Prostate gland (tissue), 2 donors: ENCODE measurements at places on chromosomes 16 and 17.

- DNase-seq = no peak
Measured at GRCh38 chr17:4504188-4504587, 5.5 kb downstream of the SPNS2 start.

GRCh38 chr17:22310717-22311686 is 618.7 kb downstream of the KCNJ18 start:
- DNase-seq = no peak

- no peak for DNase-seq
Measured at GRCh38 chr17:31494259-31495021, 103.0 kb downstream of the RAB11FIP4 start.

GRCh38 chr17:48578616-48579470 is 693 bp upstream of the HOXB4 start:
- no peak for DNase-seq

GRCh38 chr16:911604-912321 is 59.0 kb downstream of the LMF1 start:
- DNase-seq = no peak

DNA sequence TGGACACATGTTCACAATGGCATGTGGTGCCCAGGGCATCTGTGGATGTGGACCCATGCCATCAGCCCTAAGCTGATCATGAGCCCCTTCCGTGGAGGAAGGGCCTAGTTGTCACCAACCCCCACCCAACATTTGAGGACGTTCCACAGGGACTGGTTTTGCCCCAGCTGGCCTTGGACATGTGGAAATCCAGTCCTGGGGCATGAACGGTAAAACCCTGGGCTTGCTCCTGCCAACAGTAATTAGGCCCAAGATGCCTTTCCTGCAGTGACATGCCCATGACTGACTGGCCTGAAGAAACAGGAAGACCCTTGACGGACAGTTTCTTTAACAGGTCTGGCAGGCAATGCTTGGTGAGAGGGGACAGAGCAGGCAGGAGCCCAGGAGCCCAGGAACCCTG is 7.7 kb downstream of the TNS4 start:
- DNase-seq = peak; percentile 80

DNA sequence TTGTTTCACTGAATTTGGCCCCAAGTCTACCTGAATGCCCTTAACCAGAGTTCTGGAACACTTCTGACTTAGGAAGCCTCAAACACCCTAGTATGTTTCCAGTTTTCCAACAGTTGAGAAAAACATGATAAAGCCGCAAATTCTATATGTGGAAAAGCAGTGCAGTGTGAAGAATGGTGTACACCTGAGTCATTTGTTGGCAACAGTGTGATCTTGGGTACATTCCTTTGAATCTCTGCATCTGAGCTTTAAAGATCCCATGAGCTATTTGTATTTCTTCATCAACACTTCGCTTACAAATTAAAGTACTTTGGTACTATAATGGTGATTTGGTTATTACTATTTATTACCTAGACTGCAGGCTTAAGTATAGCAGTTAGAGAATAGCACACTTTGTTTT is 93.6 kb upstream of the TBX2 start:
- DNase-seq = no peak
